Activated CD4-positive, alpha-beta T cell treated with anti-CD3 and anti-CD28 coated beads, Interleukin-2, amount 10 ng/mL, durations not matched to agents 7 days and 5 days (primary cell): ENCODE measurements at places on chromosomes 12 and 14. TPM values are rescaled to one million over a fixed set of nuclear protein-coding genes. Genes with fewer than 3 reads are reported as not detected.

Gene RD3L
- not detected for total RNA-seq

Gene LMO3
- not detected for total RNA-seq

Gene GYS2
- total RNA-seq, result not detected

Gene WSCD2
- total RNA-seq, result not detected

Gene GARIN6
- total RNA-seq, result not detected

Gene MGAT4C
- not detected for total RNA-seq

Gene GLT8D2
- total RNA-seq, result not detected
